ENCODE measurements at places on chromosomes 2 and 18. TPM values are rescaled to one million over a fixed set of nuclear protein-coding genes. Genes with fewer than 3 reads are reported as not detected.

The ASTL gene
- total RNA-seq, result 0.53 TPM

The RFTN2 gene
- total RNA-seq, result 7.4 TPM

The FECH gene
- total RNA-seq, result 31.7 TPM

The ICOS gene
- total RNA-seq, result not detected

The ACVR1C gene
- total RNA-seq, result not detected

The QPCT gene
- 2.1 TPM for total RNA-seq

The SCN9A gene
- 1.9 TPM for total RNA-seq

GRCh38 chr2:221042926-221043325 is 529.2 kb downstream of the EPHA4 start:
- DNase-seq, result no peak

DNA sequence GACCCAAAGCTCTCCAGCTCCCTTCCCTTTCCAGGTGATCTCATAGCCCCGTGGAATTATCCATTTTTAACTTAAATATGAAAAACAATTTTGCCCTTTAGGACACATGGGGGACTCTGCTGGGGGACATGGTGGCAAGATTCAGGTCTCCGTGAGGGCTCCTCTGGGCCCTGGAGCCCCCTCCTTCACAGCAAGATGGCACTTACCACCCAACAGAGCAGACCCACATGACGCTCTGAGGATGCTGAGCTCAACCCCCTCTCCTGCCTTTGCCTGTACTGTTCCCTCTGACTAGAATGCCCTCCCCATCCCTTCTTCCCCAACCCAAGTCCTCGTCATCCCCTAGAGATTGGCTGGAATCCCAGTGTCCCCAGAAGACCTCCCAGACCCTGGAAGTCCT is 17.2 kb downstream of the TEX51 start:
- no peak for DNase-seq

DNA sequence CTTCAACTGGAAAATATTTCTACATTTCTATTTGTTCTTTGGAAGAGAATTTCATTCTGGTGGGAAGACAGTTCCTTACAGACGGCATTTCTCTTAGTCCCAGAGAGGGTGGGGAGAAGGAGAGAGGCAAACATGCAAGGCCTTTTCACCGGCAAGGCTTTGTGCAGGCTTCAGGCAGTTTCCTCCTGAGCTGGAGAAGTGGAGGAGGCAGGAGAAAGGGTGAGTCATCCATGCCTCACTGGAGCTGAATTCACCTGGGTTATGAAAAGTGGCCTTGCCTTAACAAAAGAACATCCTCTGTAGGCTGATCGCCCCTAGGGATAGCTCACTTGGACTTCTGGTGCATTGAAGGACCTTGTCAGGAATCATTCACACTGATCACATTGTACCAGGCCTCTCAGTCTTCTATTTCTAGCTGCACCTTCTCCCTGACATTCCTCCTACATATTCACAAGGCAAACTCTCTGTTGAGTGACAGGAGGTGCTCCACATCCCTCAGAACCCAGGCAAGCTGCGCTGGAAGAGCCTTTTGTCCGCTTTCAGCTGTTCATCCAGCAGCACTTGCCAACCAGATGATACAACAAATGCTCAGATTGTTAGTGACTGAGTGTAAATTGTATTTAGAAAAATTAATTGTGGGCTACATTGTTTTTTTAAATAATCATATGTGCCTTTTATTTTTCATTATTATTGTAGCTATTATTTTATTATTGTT is 796.1 kb downstream of the DCDC2C start:
- DNase-seq, result no peak

DNA sequence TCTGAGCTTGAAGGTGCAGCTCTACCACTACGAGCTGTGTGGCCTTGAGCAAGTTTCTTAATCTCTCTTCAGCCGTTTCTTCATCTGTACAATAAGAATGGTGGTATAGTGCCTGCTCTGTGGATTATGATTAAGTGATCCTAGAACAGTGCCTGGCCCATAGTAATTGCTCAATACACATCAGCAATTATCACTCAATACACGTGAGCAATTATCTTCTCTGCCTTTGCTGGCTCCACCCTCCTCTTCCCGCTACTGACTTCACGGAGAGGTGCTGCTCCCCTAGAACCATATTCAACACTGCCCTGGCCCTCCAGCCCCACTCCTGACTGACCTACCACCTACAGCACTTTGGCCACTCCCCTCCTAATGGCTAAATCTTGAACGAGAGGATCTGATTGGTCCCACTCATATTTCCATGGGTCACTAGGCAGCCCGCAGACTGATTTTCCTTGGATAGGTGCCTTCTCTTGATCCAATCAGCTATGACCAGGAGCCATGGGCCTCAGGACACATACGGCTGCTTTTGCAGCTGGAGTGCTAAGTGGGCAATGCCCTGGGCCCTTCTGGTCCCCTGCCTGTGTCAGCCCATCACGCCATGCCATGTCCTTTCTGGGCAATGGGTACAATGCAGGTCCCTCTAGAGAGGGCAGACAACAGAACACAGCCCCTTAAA is 77.5 kb downstream of the STPG4 start:
- no peak for DNase-seq

GRCh38 chr2:120958623-120959366 is 223.1 kb downstream of the GLI2 start:
- no peak for DNase-seq

GRCh38 chr2:23360571-23361125 is 24.3 kb upstream of the KLHL29 start:
- DNase-seq, result no peak

GRCh38 chr2:208556983-208557484 is 150.4 kb downstream of the PTH2R start:
- DNase-seq, result no peak

- DNase-seq, result no peak
These were observed 172.8 kb upstream of the SESTD1 start for GRCh38 chr2:179437430-179437829.

DNA sequence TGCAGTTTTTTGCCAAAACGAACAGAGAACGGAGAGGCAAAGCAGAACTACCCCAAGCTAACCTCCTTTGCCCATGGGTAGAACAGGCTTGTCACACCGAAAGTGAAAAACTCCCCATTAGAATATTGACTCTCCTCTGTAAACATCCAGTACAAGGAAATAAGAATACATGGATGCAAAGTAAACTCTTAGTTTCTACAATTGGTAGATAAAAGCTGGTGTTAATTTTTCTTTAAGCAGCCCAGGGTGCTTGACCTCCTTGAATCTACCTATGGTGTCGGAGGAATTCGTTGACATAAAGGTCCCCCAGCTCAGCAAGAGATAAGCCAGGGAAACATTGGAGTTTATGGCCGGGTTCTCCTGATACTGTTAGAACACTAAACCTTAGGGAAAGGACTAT is 48.4 kb upstream of the DSG1 start:
- no peak for DNase-seq

- no peak for DNase-seq
These were observed 560.1 kb downstream of the TDRD15 start for GRCh38 chr2:21683838-21684237.
